H54 (cell line): ENCODE measurements at places on chromosomes 11 and 22.

DNA sequence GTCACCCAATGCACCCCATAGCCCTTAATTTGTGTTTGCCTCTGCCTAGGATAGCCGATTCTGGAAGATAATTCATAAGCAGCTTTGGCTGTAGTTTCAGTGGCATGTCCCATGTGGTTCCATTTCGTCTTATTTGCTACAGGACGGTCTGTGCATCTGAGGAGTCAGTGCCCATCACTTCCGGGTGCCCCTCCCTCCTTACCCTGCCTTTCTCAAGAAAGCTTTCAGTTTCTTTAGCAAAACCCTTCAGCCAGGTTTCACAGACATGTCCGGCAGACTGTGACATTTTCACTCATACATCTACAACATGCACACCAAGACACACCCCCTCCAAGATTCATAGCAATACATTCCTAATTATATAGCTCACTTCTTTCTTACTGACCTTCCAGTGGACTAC lies 14.3 kb downstream of the TP53AIP1 start:
- no peak for DNase-seq

DNA sequence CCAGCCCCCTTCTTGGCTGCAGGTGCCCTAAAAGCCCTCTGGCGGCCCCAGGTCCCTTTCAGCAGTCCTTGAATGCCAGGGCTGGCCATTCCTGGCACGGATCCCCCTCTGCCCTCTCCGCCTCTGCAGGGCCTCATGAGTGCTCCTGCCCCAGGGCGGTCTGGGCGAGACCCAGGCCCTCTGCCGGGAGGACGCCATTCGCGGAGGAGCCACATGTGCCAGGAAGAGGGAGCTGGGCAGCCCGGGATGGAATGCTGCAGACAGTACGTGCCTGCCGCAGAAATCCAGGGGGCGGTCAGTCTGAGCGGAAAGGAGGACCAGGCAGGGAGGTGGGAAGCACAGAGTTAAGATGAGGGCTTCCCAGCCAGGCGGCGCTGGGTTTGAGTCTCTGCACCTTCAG lies 2.8 kb downstream of the CABP7 start:
- no peak for DNase-seq

GRCh38 chr11:16239141-16240105 lies 116.9 kb downstream of the SOX6 start:
- no peak for DNase-seq

GRCh38 chr22:44479662-44480061 lies 18.4 kb downstream of the RTL6 start:
- DNase-seq: no peak

GRCh38 chr11:61162092-61162941 lies 1.1 kb upstream of the VPS37C start:
- peak; percentile 53 for DNase-seq

- DNase-seq: no peak
Measured at GRCh38 chr11:20050048-20050447, 110.2 kb downstream of the DBX1 start.

DNA sequence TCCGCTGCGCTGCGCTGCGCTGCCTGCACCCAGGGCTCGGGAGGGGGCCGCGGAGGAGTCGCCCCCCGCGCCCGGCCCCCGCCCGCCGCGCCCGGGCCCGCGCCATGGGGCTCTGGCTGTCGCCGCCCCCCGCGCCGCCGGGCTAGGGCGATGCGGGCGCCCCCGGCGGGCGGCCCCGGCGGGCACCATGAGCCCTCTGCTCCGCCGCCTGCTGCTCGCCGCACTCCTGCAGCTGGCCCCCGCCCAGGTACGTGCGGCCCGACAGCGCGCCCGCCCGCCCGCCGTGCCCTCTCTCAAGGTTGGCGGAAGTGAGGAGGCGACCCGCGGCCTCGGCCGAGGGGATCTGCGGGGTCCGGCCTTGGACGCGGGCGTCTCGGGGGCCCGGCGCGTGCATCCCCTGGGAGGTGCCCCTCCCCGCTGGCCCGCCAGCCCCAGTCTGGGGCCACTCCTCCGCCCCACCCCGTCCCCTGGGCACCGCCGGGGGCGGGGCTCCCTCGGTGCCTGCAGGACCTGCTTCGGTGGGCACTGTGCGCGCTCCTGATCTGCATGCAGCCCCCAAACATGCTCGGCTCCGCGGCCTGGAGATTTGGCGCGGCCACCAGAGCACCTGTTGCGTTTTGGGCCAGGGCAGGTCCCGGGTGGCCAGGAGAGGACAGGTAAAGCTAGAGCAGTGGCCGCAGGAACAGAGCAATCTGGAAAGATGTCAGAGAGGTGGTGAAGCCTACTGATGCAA lies 429 bp downstream of the VEGFB start:
- no peak for DNase-seq

DNA sequence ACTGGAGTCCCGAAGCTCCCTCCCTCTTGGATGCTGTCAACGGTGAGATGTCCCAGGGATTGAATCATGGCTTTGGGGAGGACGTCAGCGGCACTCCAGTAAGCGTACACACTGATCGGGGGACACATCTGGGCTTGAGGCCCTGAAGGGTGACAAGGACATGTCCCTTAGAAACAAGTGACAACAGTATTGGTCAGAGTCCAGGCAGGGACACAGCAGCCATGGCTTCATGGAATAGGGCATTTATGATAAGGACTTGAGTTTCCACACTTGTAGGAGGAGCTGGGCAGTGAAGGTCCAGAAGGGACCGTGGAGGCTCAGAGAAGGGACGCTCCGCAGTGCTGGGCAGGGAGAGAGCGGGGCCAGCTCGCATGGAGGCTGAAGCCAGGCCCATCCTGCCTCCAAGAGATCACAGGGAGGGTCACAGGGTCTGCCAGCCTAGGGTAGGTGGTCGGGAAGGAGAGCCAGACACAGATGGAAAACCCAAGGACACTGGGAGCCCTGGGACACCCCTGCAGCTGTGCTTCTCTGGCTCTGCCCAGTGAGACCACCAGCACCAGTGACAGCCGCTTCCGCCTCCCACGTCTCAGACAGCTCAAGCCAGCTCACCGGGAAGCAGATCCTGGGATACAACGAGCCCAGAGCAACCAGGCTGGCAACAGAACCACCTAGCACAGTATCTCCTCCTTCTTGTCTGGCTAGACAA lies 22.9 kb upstream of the RFPL3 start:
- DNase-seq: no peak

- no peak for DNase-seq
Measured at GRCh38 chr22:47300698-47301405, 538.4 kb downstream of the TBC1D22A start.

DNA sequence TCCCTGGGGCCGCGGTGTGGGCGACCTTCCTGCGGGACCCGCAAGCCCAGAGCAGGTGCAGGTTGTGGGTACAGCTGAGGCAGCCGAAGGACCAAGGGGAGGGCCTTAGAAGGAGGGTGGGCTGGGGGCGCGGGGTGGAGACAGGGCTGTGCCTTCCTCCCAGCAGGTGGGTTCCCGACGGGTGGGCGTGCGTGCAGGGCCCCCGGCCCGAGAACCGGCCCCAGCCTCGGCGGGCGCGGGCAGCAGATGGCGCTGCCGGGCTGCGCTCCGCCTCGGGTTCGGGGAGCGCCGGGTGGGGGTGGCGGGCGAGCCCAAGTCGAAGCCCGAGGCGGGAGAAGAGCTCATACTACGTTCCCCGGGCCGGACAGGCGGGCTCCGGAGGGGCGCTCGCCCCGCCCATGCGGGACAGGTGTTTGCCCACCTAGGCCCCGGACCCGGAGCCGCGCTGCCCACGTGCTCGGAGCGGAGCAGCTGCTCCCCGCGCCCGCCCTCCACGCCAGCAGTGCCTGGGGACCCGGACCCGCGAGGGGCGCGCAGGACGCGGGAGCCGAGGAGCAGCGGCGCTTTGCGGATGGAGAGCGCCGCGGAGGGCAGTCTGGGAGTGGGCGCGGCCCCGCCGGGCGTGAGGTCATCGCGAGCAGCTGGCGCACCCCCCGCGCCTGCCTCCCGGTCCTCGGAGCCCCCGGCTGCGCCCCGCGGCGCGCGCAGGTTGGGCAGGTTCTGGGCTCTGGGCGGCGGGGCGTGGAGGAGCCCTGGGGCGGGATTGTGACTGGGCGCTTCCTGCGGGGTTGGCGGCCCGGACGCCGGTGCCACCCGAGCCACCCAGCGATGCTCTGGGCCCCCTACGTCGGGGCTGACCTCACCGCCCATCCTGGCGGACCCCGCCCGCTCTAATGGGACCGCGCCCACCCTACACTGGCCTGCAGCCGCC lies 25.3 kb downstream of the DUSP8 start:
- DNase-seq: peak; percentile 89
